ENCODE measurements at places on chromosomes 1 and 21.

DNA sequence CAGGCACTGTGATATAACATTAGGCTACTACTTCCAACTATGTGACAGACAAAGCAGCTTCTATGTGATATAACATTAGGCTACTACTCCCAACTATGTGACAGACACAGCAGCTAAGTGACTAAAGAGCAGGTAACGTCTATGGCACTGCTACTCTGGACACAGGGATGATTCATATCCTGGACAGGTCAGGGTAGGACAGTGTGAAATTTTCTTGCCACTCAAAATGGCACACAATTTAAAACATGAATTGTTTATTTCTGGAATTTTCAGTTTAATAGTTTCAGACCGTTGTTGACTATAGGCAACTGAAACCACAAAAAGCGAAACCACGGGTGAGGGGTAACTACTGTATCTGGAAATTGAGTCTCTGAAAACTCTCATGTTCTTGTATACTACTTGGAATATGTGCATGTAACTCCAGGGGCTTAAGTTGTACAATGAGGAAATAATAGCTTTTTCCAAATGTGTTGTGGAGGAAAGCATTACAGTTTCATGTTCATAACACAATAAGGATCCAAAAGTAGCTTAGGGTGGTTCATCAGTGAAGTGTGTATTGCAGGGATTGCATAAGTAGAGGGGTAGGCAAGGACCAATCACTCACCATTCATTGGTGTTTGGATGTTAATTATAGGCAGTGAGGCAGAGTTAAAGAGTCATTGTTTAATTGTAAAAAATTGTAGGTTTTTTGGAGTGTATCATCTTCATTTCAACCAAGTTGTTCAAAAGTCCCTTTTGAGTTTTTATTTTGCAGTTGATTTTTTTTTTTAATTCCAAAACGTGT is 5.3 kb downstream of the DTL start:
- no peak for DNase-seq

DNA sequence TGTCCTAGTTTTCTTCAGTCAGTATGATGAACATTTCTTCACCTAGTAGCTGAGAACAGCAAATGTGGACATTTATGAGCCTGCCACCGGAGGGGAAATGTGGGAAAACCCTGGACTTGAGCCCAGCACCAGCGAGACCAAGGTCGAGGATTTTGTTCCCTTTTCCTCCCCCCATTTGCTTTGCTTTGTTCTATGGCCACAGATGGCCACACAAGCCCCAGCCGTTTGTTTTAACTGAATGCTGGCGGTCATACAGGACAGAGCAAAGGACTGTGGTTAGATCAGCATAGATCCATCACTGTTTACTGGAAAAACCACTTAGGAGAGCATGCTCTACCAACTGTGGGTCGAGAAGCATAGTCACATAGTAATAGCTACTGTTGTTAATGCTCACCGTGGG is 20.9 kb downstream of the SH2D2A start:
- peak; percentile 76 for DNase-seq

GRCh38 chr1:26702680-26703038 is 6.8 kb downstream of the ARID1A start:
- DNase-seq: no peak

DNA sequence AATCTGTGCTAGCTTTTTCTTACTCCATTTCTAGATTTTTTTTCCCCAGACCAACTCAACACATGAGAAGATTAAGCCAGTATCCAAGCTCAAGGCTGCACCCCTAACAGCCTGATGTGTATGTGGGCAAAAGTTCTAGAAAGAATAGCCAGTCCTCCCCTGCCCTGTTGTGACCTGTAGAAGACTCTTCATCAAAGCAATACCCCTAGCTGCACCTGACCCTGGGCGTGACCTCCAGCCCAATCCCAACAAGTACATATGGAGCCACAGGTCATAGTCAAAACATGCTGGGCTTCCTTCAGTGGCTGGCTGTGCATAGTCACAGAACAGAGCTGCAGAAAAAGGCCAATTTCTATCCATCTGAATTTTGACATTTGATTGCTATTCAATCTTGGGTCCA is 72.5 kb downstream of the ATP1A1 start:
- DNase-seq: no peak

GRCh38 chr1:208162903-208163302 is 81.3 kb downstream of the PLXNA2 start:
- no peak for DNase-seq

DNA sequence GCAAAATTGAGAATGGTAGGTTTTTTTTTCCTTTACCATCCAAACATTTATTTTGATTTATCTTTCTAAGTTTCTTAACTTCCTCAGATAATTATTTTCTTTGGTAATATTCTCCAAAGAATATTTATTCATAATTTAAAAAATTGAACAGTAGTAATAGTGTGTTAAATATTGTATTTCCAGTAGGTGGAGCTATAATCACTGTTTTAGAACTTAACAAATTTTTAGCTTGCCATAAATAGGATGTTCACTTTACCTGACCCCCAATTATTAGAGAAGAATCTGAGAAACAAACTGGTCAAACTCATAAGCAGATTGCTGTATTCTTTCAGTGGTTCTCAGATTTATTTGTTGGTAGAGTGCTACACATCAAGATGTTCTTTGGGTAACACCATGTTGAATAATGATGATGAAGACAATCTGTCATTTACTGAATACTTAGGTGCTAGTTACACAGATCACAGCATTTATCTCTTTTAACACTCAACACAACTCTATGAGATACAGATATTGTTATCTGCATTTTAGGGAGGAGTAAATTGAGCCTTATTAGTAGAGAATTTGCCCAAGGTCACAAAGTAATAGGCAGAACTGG is 82.4 kb upstream of the GPR88 start:
- DNase-seq: no peak

DNA sequence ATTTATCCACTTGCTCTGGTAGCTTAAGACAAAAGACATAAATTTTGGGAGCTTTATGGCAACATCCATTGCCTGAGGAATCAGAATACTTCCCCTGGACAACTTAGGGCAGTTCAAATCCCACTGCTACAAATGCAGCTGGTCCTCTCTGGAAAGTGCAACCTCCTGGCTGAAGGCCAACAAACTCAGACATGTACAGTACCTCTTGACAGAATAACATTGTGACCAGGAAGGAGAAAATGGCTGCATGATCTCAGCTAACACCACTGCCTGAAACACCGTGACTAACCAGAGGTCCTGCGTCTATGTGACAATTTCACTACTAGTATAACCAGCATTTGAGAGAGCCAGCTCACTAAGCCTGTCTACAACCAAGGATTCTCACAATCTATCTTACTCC is 218.9 kb downstream of the CRB1 start:
- DNase-seq: no peak

DNA sequence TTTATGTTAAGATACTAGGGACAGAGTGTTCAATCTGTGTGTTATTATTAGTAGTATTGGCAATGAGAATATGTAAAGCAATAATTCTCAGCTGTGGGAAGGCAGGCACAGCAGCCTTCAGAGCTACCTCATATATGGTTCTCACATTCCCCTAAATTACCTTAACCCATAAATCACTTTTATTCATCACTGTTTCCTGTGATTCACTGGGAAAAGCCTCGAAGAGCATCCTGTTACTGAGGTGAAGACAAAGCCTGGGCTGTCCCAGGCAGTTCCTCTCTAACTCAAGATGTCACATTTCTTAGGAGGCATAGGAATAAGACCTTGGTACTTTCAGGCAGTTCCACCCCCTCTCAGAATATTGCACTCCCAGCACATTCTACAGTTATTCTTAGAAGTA is 965.7 kb downstream of the NCAM2 start:
- DNase-seq: no peak

DNA sequence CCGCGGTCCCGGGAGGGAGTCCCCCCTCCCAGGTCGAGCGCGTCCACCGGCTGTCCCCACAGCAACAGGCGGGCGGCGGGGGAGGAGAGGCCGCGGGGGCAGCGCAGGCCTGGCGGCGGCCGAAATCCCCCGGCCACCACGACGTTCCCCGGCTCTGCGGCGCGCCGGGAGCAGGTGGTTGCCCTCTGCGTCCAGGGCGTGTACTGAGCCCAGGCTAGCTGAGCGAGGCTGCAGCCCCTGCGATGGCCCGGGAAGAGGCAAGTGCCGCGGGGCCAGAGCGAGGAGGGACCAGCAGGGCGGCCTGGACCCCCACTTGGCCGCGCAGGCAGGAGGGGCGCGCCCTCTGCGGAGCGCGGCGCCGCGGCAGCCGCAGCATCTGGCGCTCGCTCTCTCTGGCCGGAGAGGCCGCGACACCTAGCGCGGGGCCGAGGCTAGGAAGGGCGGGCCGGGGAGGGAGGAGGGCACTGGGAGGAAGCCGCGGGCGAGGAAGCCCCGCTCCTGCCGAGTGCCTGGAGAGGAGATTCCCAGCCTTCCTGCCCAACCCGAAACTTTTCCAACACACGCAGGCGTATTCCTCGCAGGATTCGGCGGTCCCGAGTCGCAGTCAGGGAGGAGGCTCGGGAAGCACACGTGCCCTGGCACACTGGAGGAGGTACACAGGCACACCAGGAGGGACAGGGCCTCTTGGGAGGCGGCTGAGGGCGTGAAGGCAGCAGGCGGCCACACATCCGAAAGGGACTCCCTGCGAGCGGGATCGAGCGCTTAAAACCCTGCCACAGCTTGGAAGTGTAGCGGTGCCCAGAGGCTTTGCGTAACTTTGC is 4.9 kb upstream of the PROX1 start:
- peak; percentile 31 for DNase-seq

GRCh38 chr1:66374148-66374547 is 159.8 kb upstream of the SGIP1 start:
- no peak for DNase-seq

DNA sequence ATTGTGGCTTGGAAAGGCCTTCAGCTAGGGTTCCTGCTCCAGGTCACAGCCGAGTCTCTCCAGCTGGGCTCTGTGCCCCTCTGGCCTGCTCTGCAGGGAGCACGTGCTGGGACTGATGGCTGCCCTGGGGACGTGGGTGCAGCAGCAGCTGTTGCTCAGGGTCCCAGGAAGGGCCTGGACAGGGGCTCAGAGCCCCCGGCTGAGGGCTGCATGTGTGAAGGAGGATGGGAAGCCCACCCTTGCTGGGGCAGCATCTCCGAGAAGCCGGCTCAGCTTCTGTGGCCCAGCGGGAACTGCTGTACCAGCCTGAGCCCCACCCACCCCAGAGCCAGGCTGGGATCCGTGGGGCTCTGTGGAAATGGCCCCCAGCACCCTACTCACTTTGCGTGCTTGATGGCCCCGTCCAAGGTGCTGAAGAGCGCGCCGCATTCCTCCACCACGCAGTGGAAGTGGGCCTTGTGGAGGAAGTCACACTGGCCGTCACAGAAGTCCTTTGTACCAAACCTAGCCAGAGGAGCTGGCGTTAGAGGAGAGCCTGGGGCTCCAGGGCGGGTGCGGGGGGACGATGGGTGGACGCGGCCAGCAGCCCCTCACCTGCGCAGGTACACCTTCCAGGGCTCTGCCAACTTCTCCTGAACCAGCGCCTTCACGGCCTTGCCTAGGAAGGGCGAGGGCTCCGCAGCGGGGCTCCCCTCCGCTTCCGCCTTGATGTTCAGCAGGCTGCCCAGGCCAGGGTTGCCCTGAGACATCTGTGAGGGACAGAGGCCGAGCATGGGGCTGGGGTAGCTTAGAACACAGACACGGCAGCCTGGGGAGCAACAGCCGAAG is 147.5 kb downstream of the CASZ1 start:
- DNase-seq: no peak

GRCh38 chr21:36735201-36735515 is 36.2 kb downstream of the SIM2 start:
- no peak for DNase-seq

DNA sequence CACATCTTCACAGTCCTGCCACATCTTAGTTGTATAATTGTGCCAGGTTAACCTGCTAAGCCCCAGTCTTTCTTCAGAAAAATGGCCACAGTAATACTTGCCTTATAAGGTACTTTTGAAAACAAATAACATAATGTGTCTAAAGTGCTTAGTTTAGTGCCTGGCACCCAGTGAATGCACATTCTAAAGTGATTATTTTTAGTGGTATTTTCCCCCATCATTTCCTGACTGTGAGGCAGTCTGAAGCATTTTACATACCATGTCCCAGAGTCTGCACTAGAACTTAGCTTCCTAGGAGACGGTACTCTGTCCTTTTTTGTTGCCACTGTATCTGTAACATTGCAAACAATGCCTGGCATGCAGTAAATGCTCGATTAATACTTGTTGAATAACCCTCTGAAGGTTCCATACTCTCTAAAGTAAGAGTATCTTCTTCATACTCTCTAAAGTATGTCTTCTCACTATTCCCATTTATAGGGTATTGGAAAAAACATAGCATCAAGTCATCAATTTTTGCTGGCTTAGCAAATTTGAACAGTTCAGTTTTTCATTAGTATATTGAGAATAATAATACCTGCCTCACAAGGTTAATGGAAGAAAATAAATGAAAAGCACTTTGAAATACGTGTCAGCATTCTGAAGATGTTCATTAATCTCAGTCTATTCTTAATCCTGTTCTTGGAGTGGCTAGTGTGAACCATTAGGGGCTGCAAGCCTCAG is 43.7 kb downstream of the FMO3 start:
- no peak for DNase-seq

DNA sequence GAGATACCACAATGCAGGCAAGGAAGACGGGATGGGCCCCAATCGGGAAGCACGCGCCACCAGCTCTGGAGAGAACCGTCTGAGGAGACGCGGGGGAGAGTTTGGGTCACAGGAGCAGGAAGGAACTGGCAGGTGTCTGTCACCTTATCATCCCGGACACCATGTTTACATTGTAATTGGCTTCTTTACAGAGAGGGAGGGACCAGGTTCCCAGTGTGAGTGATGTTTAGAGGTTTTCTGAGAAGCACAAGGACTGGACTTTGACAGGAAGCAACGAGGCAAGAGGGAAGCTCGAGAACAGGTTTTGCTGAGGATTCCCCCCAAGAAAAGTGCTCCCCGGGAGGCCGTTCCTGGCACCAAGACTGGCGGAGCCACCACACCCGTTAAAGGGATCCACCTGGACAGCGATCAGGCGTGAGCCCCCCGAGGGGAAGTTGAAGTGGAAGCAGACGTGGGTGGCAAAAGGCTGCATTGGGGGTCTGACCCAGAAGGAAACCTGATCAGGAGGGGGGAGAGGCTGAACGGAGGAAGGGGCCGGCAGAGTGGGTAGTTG is 957 bp downstream of the EPS15 start:
- DNase-seq: no peak

DNA sequence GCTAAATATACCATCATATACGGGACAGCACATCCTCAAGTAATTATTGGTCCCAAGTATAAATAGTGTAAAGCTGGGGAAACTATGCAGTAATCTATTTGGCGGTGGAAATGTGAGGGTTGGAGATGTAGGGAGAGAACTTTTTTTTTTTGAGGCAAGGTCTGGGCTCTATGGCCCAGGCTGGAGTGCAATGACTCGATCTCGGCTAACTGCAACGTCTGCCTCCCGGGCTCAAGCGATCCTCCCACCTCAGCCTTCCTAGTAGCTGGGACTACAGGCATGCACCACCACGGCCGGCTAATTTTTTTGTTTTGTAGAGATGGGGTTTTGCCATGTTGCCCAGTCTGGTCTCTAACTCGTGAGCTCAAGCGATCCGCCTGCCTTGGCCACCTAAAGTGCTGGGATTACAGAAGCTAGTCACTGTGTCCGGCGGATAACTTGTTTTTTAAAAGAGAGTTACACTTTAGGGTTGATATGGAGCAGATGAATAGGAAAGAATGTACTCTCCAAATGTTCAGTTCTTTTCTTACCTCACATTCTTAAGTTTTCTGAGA is 1.9 kb downstream of the IFT25 start:
- DNase-seq: no peak

Measured in anterior cingulate cortex (tissue), 58 donors.